Calu3 (cell line): ENCODE measurements at places on chromosomes 13 and 19. TPM values are rescaled to one million over a fixed set of nuclear protein-coding genes. Genes with fewer than 3 reads are reported as not detected.
A peak's percentile ranks its signal among the peaks of the same experiment; 100 is the strongest.

DNA sequence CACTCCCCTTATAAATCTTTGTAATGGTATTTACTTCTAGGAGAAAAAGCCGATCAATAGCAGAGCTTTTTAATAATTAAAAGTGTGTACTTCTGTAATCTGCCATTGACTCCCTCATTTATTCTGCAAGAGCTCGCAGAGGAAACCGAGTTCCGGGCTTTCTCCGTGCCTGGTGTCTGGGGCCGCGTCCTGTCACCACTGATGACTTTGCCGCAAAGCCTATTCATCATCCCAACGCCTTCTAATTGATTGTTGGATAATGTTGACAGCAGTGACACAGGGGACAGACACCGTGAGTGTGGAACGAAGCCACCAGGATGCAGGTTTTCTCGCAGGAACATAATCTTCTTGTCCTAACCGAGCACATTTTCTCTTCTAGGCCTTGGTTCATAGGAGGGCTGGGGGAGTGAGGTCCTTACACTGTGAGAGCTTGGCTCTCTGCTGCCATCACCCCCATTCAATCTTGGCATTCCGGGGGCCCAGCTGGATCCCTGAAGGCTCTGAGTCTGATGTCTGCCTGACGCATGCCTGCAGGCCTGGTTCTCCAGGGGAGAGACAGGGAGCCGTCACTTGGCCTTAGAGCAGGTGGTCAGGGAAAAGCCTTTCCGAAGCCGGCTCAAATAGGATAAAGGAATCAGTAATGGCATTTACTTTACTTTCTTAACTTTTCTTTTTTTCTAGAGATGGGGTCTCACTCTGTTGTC lies 110.3 kb downstream of the KDM4B start:
- H3K27me3 ChIP-seq = no peaks in the 10 kb centered on the region
- no peaks in the 10 kb centered on the region for H3K4me1 ChIP-seq
- no peak for DNase-seq
- H3K36me3 ChIP-seq = peaks cover 4% of the 10 kb centered on the region
- no peak overlapping the region for H3K27ac ChIP-seq
- H3K4me3 ChIP-seq = no peak overlapping the region

DNA sequence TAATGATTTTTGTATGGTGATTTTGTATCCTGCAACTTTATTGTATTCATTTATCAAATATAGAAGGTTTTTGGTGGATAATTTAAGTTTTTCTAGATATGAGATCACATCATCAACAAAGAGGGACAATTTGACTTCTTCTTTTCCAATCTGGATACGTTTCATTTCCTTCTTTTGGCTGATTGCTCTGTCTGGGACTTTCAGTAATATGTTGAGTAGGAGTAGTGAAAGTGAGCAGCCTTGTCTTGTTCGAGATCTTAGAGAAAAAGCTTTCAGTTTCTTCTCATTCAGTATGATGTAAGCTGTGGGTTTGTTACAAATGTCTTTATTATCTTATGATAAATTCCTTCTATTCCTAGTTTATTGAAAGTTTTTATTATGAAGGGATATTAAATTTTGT lies 352.0 kb upstream of the DACH1 start:
- H3K27me3 ChIP-seq = no peaks in the 10 kb centered on the region
- no peaks in the 10 kb centered on the region for H3K4me1 ChIP-seq
- no peak for DNase-seq

DNA sequence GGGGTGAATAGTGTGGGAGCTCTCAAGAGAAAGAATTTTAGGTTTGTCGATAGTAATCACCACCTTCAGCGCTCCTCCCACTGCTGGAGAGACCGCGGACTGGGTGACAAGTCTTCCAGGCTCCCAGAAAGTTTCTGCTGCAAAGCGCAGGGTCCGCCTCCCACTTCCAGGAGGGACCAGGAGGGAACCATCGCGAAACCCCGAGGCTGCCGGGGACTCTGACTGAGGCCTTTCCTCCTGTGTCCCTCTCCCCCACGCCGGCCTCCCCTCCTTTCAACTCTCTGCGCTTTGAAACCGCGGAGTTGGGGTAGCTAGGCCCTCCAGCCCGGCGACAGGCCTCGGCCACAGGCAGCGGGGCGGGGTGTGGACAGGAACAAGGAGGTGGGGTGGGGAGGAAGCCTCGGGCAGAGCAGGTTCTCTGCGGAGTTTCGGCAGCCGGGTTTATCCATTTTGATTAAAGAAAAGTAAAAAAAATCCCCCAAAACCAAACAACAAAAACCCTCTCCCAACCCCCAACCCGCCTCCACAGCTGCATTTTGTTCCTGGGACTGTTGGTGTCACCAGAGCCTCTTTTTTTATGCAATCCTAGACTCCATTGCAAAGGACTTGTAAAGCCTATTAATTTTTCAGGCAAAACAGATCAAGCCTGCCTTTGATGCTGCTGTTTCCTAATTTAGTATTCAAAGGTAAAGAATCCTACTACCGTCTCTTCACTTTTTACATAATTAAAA lies 157.2 kb downstream of the TM9SF2 start:
- peak; percentile 19 for DNase-seq
- H3K36me3 ChIP-seq = peaks cover 8% of the 10 kb centered on the region
- no peaks in the 10 kb centered on the region for H3K27me3 ChIP-seq

- H3K27me3 ChIP-seq = no peaks in the 10 kb centered on the region
- H3K36me3 ChIP-seq = no peaks in the 10 kb centered on the region
- DNase-seq = peak; percentile 9
- no peaks in the 10 kb centered on the region for H3K4me1 ChIP-seq
Observed at GRCh38 chr19:56253737-56254136, 18.8 kb upstream of the EDDM13 start.

DNA sequence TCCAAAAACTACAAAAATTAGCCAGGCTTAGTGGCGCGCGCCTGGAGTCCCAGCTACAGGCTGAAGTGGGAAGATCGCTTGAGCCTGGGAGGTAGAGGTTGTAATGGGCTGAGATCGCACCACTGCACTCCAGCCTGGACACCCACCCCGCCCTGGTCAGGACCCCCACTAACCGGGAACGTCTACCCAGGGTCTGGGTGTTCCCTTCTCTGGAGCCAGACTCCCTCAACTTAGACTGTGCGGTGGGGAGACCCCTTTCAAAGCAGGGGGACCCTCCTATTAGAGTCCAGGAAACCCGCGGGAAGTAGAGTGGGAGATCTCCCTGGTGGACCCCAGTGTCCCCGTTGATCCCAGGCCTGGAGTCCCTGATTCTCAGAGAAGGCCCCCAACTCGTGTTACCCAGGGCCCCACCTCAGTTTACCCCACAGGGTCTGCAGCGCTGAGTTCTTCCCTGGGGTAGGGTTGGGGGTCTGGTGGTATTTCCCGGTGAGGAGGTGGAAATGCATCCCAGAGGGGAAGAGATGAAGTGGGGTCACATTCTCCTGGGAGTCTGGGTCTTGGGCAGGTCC lies 6.1 kb upstream of the ARRDC2 start:
- H3K27ac ChIP-seq = no peak overlapping the region
- no peak for DNase-seq
- H3K27me3 ChIP-seq = no peaks in the 10 kb centered on the region
- H3K36me3 ChIP-seq = peaks cover 35% of the 10 kb centered on the region
- H3K4me3 ChIP-seq = peak overlapping the region; percentile 65

DNA sequence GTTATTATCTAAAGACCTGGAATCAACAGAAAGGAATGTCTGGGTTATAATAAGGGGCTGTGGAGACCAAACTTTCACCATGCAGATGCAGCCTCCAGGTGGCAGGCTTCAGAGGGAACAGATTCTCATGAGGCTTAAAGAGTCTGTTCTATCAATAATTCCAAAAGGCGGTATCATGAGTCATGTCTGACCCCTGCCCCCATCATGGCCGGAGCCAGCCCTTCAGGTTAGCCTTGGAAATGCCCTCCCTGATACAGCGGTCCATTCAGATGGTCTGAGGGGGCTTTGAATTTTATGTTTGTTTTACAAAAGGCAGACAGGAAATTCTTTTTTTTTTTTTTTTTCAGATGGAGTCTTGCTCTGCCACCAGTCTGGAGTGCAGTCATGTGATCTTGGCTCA lies 21.7 kb upstream of the LAMP1 start:
- no peaks in the 10 kb centered on the region for H3K36me3 ChIP-seq
- no peak overlapping the region for H3K27ac ChIP-seq
- H3K4me3 ChIP-seq = no peak overlapping the region
- peak; percentile 50 for DNase-seq

DNA sequence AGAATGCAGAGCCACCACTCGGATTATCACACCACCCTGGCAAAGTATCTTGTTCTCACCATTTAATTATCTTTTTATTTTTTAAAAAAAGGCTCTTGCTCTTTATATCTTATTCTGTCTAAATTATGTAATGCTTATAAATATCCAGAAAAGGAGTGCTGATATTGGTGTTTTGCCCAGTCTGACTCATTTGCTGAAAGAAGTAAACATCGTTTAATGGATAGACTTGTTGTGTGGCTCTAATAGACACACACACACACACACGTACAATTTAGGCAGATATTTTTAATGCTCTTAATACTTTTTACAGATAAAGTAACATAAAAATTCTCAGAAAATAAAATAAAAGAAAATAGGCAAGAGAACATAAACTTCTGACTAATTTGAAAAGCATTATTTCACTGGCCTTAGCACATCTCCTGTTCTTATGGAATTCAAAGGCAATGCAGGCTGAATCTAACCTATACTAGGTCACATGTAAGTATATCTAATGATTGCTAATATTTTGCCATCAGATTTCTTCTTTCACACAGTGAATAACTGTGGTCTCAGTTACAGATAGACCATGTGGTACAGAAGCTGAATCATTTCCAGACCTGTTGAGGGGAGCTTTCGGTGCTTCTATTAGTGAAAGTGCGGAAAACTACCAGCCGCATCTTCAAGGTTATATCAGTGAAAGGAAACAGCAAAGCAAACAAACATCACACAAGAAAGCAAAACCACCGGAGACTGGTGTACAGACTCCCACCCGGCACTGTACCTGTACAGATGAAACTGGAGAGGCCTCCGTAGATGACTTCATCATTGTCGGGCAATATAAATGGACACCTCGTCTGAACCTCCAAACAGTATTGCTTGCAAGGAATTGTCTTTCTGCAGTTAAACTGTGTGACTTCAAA lies 642.1 kb upstream of the ARGLU1 start:
- no peak overlapping the region for H3K27ac ChIP-seq
- H3K4me1 ChIP-seq = no peaks in the 10 kb centered on the region
- no peak overlapping the region for H3K4me3 ChIP-seq
- H3K36me3 ChIP-seq = no peaks in the 10 kb centered on the region

DNA sequence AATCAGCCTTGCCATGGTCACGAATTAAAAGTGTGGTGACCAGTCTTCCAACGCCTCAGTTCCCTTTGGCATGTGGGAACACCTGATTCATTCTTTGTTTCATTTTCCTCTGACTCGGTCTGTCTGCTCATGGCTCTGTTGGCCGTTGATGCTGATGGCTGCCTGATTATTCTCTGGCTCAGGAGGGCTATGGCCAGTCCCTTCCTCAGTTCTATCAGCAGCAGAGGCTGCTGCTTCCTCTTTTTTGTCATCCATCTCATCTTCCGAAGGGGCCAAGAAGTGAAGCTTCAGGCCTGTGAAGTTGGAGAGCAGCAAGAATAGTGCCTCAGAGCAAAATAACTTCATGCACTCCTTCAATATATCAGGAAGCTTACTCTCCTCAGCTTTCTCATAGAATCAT lies 9.5 kb upstream of the MLNR start:
- H3K27ac ChIP-seq = no peak overlapping the region
- no peaks in the 10 kb centered on the region for H3K4me1 ChIP-seq
- H3K4me3 ChIP-seq = no peak overlapping the region
- no peaks in the 10 kb centered on the region for H3K27me3 ChIP-seq

DNA sequence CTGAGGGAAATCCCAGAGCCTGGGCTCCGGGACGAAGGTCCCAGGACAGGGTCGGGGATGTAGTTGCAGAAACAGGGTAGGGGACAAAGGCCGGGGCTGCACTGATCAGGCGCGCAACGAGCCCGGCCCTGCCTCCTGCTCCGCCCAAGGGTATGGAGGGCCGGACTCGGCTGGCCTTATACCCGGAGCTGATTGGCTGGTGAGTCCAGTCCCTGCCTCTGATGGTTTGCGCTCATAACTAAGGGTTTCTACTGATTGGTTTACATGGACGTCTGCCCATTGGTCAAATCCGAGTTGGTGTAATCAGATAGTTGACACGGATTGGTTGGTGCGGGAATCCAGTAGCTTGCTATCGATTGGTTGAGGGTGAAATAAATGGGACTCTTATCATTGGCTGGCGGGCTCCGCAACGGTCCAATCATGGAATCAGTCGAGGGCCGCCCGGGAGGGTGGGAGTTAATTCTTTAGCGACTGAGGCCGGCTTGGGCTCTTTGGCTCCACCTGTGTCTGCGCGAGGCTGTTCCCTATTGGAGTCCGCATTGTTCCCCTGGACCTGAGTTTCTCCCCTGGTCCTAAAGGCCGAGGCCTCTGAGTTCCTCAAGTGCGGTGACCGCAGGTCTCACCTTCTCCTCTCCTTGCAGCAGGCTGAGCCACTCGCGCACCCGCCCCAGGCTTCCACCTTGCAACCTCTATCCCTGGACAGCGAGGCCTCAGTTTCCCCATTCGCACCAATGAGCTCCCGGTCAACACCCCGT lies 570 bp upstream of the MPND start:
- H3K27me3 ChIP-seq = no peaks in the 10 kb centered on the region
- H3K4me3 ChIP-seq = peak overlapping the region; percentile 87
- H3K27ac ChIP-seq = peak overlapping the region; percentile 96
- H3K36me3 ChIP-seq = peaks cover 41% of the 10 kb centered on the region

GRCh38 chr19:840519-841206 lies at the start of gene PRTN3:
PRTN3 (plus strand) TSS chr19:840999; CDS start chr19:841009, 10 bp downstream.
- H3K27me3 ChIP-seq = peaks cover 48% of the 10 kb centered on the region
- H3K27ac ChIP-seq = peak within 1 kb of the TSS; percentile 76
- peaks cover 3% of the 10 kb centered on the region for H3K36me3 ChIP-seq
- no peak for DNase-seq
- H3K4me1 ChIP-seq = no peaks in the 10 kb centered on the region

The FXYD1 gene
- 1.6 and 2.0 TPM in 2 replicates for total RNA-seq

DNA sequence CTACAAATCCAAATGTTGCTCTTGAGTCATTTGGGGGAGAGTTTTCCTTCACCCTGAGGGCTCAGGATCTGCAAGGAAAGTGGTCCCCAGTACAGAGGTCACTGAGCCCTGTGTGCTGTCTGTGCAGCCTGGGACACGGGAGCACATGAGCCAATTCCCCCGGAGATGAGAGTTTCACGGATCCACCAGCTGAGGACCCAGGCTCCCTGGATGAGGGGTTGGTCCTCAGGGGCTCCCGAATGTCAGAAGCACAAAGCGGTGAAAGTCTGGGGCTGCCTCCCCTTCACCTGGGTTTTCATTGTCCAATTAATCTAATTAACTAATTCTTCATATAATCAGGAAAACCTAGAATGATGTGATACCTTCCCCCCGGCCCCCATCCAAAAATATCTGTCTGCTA lies 13.6 kb upstream of the LILRB2 start:
- peaks cover 96% of the 10 kb centered on the region for H3K27me3 ChIP-seq
- no peaks in the 10 kb centered on the region for H3K4me1 ChIP-seq
- no peaks in the 10 kb centered on the region for H3K36me3 ChIP-seq
- DNase-seq = no peak

- no peak overlapping the region for H3K4me3 ChIP-seq
- H3K4me1 ChIP-seq = no peaks in the 10 kb centered on the region
- DNase-seq = no peak
- no peaks in the 10 kb centered on the region for H3K27me3 ChIP-seq
- no peak overlapping the region for H3K27ac ChIP-seq
Observed at GRCh38 chr19:15241259-15241910, 9.1 kb upstream of the EPHX3 start.
